ENCODE measurements at places on chromosomes 16 and 17. TPM values are rescaled to one million over a fixed set of nuclear protein-coding genes. Genes with fewer than 3 reads are reported as not detected.

MMD gene
- 20.2 TPM for total RNA-seq

SLC12A3 gene
- not detected for total RNA-seq

GCGR gene
- 0.71 TPM for total RNA-seq

- no peak for DNase-seq
These were observed 89.7 kb downstream of the ZNF423 start for GRCh38 chr16:49766225-49766624.

- DNase-seq = no peak
These were observed 91.8 kb upstream of the TMEM132E start for GRCh38 chr17:34487626-34488025.

GRCh38 chr17:5825717-5826330 lies 241.5 kb upstream of the NLRP1 start:
- no peak for DNase-seq

DNA sequence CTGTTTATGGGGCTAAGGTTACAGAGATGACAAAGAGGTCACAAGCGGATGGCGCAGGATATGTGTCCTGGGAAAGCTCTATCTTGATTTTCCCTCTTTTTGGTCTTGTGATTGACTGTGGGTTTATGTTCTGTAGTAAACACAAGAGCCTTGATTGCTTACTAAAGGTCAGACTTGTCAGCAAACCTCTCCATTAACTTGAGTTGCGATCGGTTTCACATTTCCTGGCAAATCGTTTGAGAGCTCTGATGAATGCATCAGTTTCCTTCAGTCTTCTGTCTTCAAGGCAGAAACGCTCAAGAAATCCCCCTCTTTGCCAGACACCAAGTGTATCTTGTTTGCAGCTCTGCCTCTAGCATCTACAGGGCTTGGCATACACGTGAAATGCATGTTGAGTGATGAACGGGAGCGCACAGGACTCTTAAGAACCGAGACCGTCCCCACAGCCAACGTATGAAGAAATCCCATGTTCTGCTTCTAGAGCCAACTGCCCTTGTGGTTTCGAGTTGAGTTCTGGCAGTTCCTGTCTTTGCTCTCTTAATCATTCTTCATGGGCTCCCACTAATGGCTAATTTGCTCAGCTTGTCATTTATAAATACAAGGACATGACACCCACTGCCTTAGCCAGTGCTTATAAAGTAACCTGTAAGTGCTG lies 143.3 kb downstream of the PITPNC1 start:
- DNase-seq = no peak

DNA sequence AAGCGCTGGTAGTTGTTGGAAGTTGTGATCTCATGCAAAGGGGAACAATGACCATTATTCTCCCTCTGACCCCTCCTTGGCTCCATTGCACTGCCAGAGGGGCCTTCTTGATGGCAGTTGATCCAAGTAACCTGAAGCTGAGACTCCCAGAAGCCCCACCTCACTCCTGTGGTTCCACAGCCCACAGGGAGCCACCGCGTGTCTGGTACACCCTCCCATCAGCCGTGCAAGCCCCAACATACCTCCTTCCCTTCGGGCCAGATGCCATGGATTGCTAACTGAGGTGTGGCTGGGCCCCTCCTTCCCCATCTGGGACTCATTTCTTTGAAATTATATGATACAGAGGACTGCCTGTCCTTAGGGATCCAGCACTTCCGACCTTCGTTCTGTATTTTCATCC lies 17.8 kb downstream of the SAP30BP start:
- no peak for DNase-seq

GRCh38 chr17:8708025-8708461 lies 36.6 kb downstream of the CCDC42 start:
- no peak for DNase-seq

DNA sequence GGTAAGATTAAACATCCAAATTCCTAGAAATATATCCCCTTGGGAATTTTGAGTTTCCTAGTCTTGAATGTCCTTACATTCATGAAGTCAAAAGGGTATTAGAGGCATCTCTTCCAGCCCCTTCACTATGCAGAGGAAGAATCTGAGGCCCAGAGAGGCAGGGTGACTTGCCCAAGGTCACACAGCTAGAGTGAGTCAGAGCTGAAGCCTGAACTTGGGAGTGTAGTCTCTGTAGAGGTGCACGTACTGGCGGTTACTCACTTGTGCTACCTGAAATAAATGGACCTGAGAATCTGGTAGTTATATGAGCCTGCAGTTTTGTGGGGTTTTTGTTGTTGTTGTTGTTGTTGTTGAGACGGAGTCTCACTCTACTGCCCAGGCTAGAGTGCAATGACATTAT lies 164.0 kb downstream of the XYLT1 start:
- DNase-seq = no peak

DNA sequence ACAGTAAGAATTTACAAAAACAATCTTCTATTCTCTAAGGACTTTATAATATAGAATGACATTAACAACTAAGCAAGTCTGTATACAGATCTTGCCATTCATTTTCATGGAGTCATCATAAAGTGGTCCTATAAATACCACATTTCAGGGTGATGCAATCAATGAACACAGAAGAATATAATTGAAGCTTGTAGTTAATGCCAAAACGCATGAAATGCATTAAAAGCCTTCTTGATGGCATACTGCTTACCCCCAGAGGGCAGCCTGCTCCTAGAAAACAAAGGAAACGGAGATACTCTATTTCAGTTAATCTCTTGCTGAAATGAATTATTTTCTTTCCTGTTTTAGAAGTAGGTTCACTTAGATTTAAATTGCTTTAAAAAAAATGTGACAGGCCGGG lies 45.2 kb upstream of the STAC2 start:
- DNase-seq = peak; percentile 59

GRCh38 chr17:65966072-65966695 lies 225.7 kb downstream of the CEP112 start:
- DNase-seq = no peak

DNA sequence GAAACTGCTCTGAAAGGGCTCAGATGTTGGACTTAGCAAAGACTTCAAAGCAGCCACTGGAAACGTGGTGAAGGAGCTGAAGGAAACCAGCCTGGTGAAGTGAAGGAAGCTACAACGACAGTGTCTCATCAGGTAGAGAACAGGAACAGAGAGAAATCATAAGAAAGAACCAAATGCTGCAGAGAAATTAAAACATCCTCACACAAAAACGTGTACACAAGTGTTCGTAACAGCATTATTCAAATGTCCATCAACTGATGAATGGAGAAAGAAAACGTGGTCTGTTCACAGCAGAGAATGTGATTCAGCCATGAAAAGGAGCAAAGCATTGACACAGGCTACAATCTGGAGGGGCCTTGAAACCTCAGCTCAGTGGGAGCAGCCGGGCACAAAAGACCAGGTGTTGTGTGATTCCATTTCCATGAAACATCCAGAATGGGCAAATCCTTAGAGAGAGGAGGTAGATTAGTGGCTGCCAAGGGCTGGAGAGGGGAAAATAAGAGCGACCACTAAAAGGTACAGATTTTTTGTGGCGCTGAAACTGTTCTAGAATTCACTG lies 26.9 kb downstream of the IFT140 start:
- DNase-seq = no peak

DNA sequence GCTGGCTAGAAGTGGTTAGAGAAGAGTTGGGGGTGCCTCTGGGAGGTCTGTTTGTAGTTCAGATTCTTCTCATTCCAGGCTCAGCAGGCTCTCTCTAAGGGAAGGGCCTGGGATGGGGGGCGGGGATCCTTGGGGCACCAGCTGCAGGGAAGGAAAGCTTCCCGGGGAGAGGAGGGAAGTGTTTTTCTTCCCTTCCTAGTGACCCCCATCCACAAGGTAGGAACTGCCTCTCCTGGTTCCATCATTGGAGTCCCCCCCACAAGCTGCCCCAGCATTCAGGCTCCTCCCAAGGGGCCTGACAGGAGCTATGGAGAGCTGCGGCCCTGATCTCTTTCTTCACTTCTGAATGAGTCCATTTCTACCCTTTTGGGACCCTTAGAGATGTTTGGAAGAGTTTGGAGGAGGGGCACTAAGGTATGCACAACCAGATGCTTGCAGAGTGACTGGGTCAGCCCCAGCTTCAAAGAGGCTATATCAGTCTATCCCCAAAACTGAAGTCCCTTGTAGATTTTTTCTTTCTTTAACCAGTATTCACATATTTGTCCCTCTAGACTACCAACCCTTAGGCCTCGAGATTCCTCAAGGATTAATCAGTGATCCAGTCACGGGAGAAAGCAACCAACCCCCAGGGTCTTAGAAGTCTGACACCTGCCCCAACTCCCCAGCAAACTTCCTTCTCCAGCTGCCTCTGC lies 13.9 kb upstream of the FZD2 start:
- no peak for DNase-seq
